ENCODE measurements at places on chromosomes 3 and 15. TPM values are rescaled to one million over a fixed set of nuclear protein-coding genes. Genes with fewer than 3 reads are reported as not detected.

CRYGS gene
- 2.1 TPM for total RNA-seq

FAM81A gene
- total RNA-seq: 22.6 TPM

NEK10 gene
- total RNA-seq: 58.8 TPM

EPHA3 gene
- 55.6 TPM for total RNA-seq

HYAL2 gene
- 30.0 TPM for total RNA-seq

HYAL1 gene
- 0.69 TPM for total RNA-seq

ZIC4 gene
- 38.1 TPM for total RNA-seq

FILIP1L gene
- 3.5 TPM for total RNA-seq

GASK1A gene
- total RNA-seq: 9.9 TPM

MUSTN1 gene
- total RNA-seq: not detected

COL6A5 gene
- total RNA-seq: 0.69 TPM

KY gene
- total RNA-seq: 1.6 TPM

CYP19A1 gene
- total RNA-seq: 7.2 TPM

UACA gene
- 22.4 TPM for total RNA-seq

ACAA1 gene
- total RNA-seq: 34.8 TPM

GOLGA6L7 gene
- not detected for total RNA-seq

CCDC13 gene
- total RNA-seq: 5.1 TPM

TRPM1 gene
- total RNA-seq: not detected

KIF15 gene
- total RNA-seq: 13.4 TPM

TXNRD3 gene
- 15.7 TPM for total RNA-seq

APPL1 gene
- 141 TPM for total RNA-seq

CPLX3 gene
- 0.92 TPM for total RNA-seq

PGBD4 gene
- total RNA-seq: 5.3 TPM

All from diencephalon (tissue), 1 donor.